ENCODE measurements at places on chromosomes 3 and 15.

DNA sequence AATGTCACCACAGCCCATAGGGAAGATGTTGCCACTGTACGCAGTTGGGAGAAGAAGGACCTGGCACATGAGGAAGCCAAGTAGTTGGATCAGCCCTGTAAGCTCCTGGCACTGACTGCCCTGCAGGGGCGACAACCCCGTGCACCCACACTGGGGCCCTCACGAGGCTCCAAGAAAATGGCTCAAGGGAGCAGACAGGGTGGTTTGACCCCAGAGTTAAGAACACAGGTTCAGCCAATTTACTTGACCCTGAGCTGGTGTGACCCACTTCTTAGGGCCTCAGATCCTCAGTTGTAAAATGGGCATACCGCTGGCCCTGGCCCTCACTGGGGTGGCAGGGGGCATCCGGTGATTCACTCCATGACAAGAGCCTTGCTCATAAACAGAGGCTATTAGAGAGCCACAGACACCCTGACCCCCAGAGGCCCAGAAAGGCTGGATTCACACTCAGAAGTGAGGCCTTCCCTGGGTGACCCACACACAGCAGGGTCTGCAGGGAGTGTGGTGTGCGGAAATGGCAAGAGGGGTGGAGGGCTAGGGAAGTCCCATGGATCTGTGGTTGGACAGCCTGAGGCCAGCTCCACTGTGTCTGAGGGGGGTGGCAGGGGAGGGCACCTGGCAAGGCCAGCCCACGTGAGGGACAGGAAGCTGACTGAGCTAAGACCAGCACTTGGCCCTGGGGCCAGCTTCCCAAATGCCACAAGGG, 1.7 kb upstream of the HHATL start:
- peaks cover 10% of the 10 kb centered on the region for H3K27me3 ChIP-seq
- no peak for DNase-seq
- H3K4me1 ChIP-seq, result no peaks in the 10 kb centered on the region
- no peak overlapping the region for H3K27ac ChIP-seq
- H3K36me3 ChIP-seq, result no peaks in the 10 kb centered on the region
- no peak overlapping the region for H3K4me3 ChIP-seq

- peaks cover 60% of the 10 kb centered on the region for H3K27me3 ChIP-seq
- peak; percentile 76 for DNase-seq
- no peak overlapping the region for H3K27ac ChIP-seq
- H3K4me3 ChIP-seq, result peak overlapping the region; percentile 64
Observed at GRCh38 chr15:99059010-99059981, 45.6 kb upstream of the SYNM start.

DNA sequence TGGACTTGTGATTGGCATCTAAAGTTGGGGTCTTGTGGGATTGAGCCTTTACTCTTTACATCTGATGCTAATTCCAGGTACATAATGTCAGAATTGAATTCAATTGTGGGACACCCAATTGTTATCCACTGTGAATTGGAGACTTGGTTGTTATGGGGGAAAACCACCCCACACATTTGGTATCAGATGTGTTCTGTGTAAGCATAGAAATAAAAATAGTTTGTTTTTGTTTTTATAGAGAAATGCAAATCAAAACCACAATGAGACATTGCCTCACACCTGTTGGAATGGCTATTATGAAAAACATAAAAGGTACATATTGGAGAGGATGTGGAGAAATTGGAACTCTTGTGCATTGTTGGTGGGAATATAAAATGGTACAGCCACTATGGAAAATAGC, 58.5 kb downstream of the CPA3 start:
- H3K36me3 ChIP-seq, result no peaks in the 10 kb centered on the region
- peaks cover 5% of the 10 kb centered on the region for H3K27me3 ChIP-seq
- no peak overlapping the region for H3K27ac ChIP-seq
- no peak for DNase-seq

GRCh38 chr3:184523825-184524615, 37.6 kb upstream of the EPHB3 start:
- no peak overlapping the region for H3K27ac ChIP-seq
- peaks cover 53% of the 10 kb centered on the region for H3K27me3 ChIP-seq
- H3K4me1 ChIP-seq, result peaks cover 17% of the 10 kb centered on the region
- H3K4me3 ChIP-seq, result no peak overlapping the region

DNA sequence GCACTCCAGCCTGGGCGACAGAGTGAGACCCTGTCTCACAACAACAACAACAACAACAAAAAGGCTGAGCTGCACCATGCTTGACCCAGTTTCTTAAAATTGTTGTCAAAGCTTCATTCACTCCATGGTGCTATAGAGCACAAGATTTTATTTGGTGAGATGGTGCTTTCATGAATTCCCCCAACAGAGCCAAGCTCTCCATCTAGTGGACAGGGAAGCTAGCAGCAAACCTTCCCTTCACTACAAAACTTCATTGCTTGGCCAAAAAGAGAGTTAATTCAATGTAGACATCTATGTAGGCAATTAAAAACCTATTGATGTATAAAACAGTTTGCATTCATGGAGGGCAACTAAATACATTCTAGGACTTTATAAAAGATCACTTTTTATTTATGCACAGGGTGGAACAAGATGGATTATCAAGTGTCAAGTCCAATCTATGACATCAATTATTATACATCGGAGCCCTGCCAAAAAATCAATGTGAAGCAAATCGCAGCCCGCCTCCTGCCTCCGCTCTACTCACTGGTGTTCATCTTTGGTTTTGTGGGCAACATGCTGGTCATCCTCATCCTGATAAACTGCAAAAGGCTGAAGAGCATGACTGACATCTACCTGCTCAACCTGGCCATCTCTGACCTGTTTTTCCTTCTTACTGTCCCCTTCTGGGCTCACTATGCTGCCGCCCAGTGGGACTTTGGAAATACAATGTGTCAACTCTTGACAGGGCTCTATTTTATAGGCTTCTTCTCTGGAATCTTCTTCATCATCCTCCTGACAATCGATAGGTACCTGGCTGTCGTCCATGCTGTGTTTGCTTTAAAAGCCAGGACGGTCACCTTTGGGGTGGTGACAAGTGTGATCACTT, 2.0 kb downstream of the CCR5 start:
- peaks cover 31% of the 10 kb centered on the region for H3K27me3 ChIP-seq
- peak overlapping the region; percentile 44 for H3K4me3 ChIP-seq
- H3K4me1 ChIP-seq, result peaks cover 73% of the 10 kb centered on the region

GRCh38 chr3:45109771-45110508, 36.2 kb downstream of the CDCP1 start:
- peak overlapping the region; percentile 43 for H3K4me3 ChIP-seq
- no peaks in the 10 kb centered on the region for H3K36me3 ChIP-seq
- H3K4me1 ChIP-seq, result peaks cover 82% of the 10 kb centered on the region
- H3K27me3 ChIP-seq, result no peaks in the 10 kb centered on the region
- peak overlapping the region; percentile 60 for H3K27ac ChIP-seq

GRCh38 chr3:25037049-25037547, 391.0 kb upstream of the RARB start:
- no peaks in the 10 kb centered on the region for H3K27me3 ChIP-seq
- H3K4me1 ChIP-seq, result no peaks in the 10 kb centered on the region
- no peak overlapping the region for H3K27ac ChIP-seq

- H3K4me1 ChIP-seq, result peaks cover 3% of the 10 kb centered on the region
- peaks cover 22% of the 10 kb centered on the region for H3K36me3 ChIP-seq
- H3K4me3 ChIP-seq, result no peak overlapping the region
- H3K27ac ChIP-seq, result no peak overlapping the region
Observed at GRCh38 chr15:48147358-48147757, 26.6 kb downstream of the SLC24A5 start.

DNA sequence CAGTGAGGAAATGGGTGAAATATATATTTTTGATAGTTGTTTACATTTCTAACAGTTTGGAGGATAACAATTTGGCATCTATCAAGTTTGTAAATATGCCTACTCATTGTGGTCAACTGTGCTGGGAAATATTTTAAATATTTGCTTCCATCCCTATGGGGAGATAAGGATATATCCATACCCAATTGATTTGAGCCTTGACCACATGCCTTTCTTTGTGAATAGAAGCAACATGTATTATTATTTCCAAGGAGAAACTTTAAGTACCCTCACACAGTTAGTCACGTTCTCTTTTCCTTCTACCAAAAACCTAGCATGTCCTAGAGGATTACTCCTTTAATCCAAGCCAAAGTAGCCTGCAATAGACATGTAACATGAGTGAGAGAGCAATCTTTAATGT, 245.4 kb upstream of the CBLB start:
- H3K4me3 ChIP-seq, result no peak overlapping the region
- H3K27me3 ChIP-seq, result no peaks in the 10 kb centered on the region
- no peaks in the 10 kb centered on the region for H3K36me3 ChIP-seq
- H3K27ac ChIP-seq, result no peak overlapping the region
- H3K4me1 ChIP-seq, result peaks cover 16% of the 10 kb centered on the region
- DNase-seq, result no peak

- no peaks in the 10 kb centered on the region for H3K27me3 ChIP-seq
- H3K36me3 ChIP-seq, result peaks cover 63% of the 10 kb centered on the region
- no peak for DNase-seq
- no peak overlapping the region for H3K27ac ChIP-seq
Observed at GRCh38 chr3:112568642-112569041, 6.8 kb downstream of the SLC35A5 start.

GRCh38 chr3:194682189-194682693, 3.4 kb upstream of the FAM43A start:
- H3K4me3 ChIP-seq, result no peak overlapping the region
- H3K27ac ChIP-seq, result no peak overlapping the region
- peaks cover 4% of the 10 kb centered on the region for H3K36me3 ChIP-seq
- H3K27me3 ChIP-seq, result peaks cover 39% of the 10 kb centered on the region

DNA sequence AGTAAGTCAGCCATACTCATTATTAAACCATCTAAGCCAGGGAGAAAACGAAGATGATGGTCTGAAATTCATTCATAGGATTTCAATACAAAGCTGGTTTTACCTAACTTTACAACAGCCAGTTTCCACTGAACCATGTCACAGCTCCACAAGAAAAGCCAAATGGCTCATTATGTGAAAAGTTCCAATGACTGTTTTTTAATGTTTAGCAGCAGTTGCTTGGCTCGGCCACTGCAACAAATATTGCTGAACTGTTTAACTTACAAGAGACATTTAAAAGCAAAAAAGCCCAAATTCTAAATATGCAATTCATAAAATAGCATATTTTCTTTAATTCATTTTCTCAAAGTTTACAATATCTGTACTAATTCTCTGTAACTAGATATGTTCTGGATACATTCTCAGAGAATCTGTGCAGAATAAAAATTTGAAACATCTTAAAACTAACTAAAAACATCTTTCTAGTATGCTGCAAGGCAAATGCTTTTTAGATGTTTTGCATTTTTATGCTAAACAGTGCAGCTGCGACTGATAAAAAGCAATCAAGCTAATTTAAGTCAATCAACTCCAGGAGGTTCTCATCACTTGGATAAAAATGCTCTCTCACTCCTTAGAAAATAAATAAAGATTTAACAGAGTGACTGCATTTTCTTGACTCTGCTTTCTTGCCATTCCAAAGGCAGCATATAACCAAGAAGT, 356.5 kb downstream of the ERC2 start:
- no peak overlapping the region for H3K4me3 ChIP-seq
- no peaks in the 10 kb centered on the region for H3K36me3 ChIP-seq
- no peaks in the 10 kb centered on the region for H3K27me3 ChIP-seq
- no peaks in the 10 kb centered on the region for H3K4me1 ChIP-seq
- no peak for DNase-seq
- H3K27ac ChIP-seq, result no peak overlapping the region

DNA sequence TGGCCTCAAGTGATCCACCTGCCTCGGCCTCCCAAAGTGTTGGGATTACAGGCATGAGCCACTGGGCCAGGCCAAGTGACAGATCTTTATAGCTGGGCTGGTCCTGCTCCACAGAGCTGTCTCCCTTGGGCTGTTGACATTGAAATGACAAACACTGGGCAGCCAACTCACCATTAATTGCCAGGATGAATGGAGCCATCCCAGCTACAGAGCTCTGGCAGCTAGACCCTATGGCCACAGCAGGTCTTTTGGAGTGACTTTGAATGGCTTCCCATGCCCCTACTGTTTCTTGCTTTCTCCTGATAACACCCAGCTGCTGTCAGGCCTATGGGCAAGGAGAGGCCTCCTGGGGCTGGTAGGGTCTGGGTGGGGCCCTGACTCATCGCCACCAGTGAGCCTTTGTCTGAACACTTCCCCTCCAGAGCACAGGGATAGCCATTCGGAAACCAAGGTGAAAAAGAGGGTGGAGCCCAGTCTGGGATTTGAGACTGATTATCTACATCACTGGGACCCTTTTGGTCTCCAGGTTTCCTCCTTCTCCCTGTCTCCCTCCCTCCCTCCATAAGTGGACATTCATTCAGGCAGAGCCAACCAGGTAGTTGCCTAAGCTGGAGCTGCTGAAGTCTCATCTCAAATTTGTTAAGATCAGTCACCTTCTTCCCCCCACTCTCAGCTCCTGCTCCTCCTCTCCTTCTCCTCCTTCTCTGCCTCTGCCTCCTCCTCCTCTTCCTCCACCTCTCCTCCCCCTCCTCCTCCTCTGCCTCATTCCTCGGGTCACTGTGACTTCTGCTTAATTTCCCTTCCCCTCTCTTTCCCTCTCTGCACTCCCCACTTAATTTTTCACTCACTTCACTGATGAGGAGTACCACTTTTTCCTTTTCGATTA, 34.0 kb downstream of the BHLHE40 start:
- H3K36me3 ChIP-seq, result no peaks in the 10 kb centered on the region
- DNase-seq, result no peak
- H3K27ac ChIP-seq, result no peak overlapping the region
- H3K4me3 ChIP-seq, result no peak overlapping the region

- H3K27ac ChIP-seq, result no peak overlapping the region
- no peaks in the 10 kb centered on the region for H3K4me1 ChIP-seq
- H3K4me3 ChIP-seq, result no peak overlapping the region
- peaks cover 41% of the 10 kb centered on the region for H3K27me3 ChIP-seq
- H3K36me3 ChIP-seq, result no peaks in the 10 kb centered on the region
Observed at GRCh38 chr3:124463234-124463633, 267.0 kb upstream of the UMPS start.

DNA sequence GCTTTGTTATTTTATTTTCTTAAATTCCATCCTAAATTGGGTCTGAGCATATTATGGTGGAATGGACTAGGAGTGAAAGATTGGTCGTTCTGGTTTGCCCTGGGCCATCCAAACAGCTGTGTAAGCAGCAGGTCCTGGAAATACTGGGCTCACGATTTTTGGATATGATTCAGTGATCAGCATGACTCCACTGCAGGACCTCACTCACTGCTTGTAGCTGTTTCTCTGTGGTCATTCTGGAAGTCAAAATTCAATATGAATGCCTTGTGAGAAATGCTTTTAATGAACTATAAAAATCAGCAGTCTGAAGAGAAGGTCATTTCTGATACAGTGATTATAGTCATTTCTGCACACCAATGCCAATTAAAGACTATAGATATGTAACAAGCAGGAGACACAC, 185.0 kb downstream of the RBMS3 start:
- no peak overlapping the region for H3K27ac ChIP-seq
- H3K27me3 ChIP-seq, result no peaks in the 10 kb centered on the region
- no peak for DNase-seq
- H3K36me3 ChIP-seq, result no peaks in the 10 kb centered on the region
- H3K4me3 ChIP-seq, result no peak overlapping the region

DNA sequence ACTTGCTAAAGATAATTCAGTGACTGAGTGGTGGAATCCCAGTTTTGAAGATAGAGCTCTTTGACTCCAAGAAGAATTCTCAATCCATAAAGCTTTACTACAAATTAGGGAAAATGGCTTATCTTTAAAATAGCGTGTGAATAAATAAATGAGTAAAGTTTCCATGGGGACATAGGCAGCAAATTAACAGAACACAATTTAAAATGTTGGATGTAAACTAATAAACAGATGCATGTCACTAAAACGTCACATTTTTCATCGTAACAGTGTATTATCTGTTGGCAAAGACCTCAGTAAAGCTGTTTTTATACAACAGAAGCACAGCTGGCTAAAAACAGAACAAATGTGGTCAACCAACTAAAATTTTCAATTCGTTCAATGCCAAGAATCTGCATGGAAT, 913.9 kb upstream of the CFAP20DC start:
- H3K4me1 ChIP-seq, result peaks cover 4% of the 10 kb centered on the region
- no peak for DNase-seq
- no peak overlapping the region for H3K27ac ChIP-seq
- no peak overlapping the region for H3K4me3 ChIP-seq
- no peaks in the 10 kb centered on the region for H3K36me3 ChIP-seq
